ENCODE measurements at places on chromosomes 11 and 22. TPM values are rescaled to one million over a fixed set of nuclear protein-coding genes. Genes with fewer than 3 reads are reported as not detected.
A peak's percentile ranks its signal among the peaks of the same experiment; 100 is the strongest.

GAL3ST1 gene
- total RNA-seq: 1.2 TPM

FREY1 gene
- total RNA-seq: 1.7 TPM

LRRC4C gene
- total RNA-seq: 1.1 TPM

SOX10 gene
- 18.6 TPM for total RNA-seq

TEX54 gene
- not detected for total RNA-seq

TRIM48 gene
- total RNA-seq: not detected

NRGN gene
- not detected for total RNA-seq

PHRF1 gene
- total RNA-seq: 46.7 TPM

MS4A14 gene
- total RNA-seq: not detected

LRRC32 gene
- total RNA-seq: 14.9 TPM

ARFGAP3 gene
- 26.7 TPM for total RNA-seq

FAM180B gene
- 1.7 TPM for total RNA-seq

TTC36 gene
- not detected for total RNA-seq

OVOL1 gene
- 177 TPM for total RNA-seq

DNA sequence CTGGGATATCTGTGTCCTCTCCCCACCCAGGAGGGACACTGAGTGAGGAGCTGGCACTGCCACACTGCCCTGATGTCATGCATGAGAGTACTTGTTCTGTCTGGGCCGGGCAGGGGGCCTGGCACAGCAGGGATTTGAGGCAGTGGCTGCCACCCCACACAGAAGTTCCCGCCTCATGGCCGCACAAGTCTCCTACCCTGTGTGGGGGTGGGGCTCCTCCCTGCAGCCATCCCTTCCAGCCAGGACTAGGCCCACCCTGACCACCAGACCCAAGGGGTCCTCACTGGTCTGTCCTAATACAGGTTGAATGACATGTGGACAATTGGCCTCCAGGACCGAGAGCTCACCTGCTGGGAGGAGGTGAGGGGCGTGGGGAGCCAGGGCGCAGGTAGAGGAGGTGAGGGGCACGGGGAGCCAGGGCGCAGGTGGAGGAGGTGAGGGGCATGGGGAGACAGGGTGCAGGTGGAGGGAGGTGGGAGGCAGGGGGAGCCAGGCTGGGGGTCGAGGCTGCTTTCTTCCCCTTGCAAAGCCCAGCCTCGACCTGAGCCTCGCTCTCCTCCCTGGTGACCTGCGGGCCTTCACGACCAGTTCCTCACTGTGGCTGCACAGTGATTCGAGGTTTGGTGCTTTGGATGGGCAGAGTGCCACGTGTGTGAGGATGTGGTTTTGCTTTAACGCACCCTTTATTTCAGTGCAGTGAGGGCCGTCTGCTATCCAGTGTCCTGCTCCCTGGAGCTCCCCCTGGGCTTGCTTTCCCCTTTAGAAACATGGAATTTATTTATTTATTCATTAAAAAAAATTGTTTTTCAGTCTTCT, 7.4 kb downstream of the LZTR1 start:
- DNase-seq: peak; percentile 59

- DNase-seq: no peak
Measured at GRCh38 chr22:49077036-49077393, 750.7 kb downstream of the BRD1 start.

- DNase-seq: no peak
Measured at GRCh38 chr11:111454561-111455192, 57.5 kb downstream of the BTG4 start.

GRCh38 chr22:46250783-46251125, 661 bp upstream of the CDPF1 start:
- no peak for DNase-seq

- DNase-seq: no peak
Measured at GRCh38 chr11:71500601-71501021, 26.5 kb upstream of the KRTAP5-7 start.

GRCh38 chr11:34468209-34468841, 29.6 kb downstream of the CAT start:
- no peak for DNase-seq

- DNase-seq: no peak
Measured at GRCh38 chr11:119307219-119307618, 9.7 kb downstream of the MCAM start.

GRCh38 chr22:38109371-38110001, 998 bp downstream of the BAIAP2L2 start:
- no peak for DNase-seq

GRCh38 chr11:83070731-83071566, 748 bp downstream of the RAB30 start:
- DNase-seq: no peak

- no peak for DNase-seq
Measured at GRCh38 chr11:12238420-12238819, 128.0 kb downstream of the MICAL2 start.

- DNase-seq: no peak
Measured at GRCh38 chr11:7844521-7844920, 47.8 kb upstream of the OR5P2 start.

DNA sequence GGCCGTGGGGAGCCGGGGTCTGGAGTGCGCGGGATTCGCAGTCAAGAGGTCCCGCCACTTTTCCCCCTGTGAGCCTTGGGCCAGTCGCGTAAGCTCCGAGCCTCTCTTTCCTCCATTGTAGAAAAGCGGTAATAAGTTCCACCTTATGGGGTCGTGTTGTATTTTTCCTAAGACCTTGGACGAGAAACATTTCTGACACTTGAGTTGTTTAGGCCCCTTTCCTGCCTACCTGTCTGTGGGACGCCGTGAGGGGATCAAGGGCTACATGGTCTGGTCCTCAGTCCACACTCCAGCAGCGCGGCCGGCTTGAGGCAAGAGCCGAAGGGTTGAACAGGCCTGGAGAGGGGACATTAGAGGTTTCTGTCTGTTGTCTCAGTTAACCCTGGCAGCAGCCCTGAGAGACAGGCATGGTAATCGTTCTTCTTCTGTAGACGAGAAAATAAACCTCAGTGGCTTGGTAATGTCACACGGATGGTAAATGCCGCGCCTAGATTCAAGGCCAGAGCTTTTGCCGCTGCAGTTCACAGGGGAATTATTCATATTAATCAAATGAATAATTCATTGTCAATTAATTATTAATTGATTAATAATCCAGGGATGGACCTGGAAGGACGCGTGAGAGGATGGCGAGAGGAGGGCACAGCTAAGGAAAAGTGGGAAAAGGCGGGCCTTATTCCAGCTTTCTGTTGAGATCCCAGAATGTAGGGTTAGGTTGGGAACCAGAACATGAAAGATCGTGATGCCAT, 545 bp downstream of the FEN1 start:
- DNase-seq: no peak

DNA sequence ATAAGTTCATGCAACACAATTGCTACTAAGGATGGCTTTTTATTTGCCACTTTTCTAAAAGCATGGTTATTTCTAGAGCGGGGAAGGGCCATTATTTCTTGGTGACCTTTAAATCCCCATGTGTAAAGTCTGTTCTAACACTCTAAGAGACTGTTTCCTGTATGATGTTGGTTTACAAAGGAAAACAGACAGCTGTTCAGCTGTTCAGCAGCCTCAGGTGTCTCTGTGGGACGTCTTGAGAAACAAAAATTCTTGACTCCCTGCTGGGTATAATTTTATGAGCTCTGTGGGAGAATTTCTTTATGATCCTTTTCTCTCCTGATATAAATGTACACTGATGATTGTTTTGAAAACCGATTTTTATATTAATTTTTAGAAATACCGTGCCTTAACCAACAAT, 13.9 kb downstream of the MUC15 start:
- DNase-seq: no peak

DNA sequence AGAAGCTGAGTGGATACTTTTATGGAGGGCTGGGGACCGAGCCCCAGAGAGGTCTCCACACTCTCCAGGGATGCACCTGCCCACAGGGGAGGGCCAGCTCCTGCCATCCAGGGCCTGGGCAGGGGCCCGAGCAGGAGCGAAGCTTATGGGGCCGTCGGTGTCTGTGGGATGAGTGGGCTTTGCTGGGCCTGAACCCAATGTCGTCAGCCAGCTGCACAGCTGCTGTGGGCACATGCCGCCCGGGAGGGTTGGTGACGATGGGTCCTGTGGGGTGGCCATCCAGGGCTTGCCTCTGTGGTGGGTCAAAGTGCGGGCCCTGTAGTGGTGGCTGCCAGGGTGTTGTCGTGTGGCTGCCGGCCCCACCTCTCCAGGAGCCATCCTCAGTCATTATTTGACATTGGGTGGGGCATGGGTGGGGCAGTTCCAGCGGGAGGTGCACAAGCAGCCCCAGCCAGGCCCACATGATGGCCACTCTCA, 447.1 kb downstream of the TBC1D22A start:
- DNase-seq: peak; percentile 70

GRCh38 chr11:11477695-11478420, 124.8 kb upstream of the CSNK2A3 start:
- DNase-seq: no peak

- no peak for DNase-seq
Measured at GRCh38 chr11:111334532-111335502, 36.5 kb downstream of the POU2AF3 start.

DNA sequence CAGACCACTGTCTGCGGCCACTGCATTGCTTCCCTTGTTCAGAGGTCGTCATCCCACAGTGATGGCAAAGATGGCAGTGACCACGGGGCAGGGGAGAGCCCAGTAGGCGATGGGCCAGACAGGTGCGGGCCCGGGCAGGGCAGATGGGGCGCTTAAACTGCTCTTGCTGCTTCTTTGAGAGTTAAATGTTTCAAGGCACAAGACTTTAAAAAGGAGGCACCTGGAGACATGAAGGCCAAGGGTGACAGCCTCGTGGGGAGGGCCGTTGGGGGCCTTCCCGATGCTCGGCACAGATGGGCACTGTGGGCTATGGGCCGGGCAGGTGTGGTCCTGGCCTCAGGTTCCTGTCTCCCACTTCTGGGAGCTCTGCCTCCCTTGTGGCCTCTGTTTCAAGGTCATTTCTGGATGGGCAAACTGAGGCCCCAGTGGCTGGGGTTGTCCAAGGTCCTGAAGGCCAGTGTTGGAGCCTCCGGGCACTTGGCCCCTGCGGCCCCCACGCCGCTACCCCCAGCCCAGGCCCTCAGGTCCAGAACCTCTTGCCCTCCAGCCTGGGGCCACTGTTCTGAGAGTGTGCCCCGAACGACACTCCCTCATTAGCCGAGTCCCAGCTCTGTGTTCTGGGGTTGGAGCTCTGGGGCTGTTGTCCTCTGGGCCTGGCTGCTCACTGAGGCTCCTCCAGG, 16.9 kb upstream of the CCDC188 start:
- DNase-seq: no peak

GRCh38 chr11:95175818-95176380, 55.1 kb downstream of the SESN3 start:
- DNase-seq: no peak

DNA sequence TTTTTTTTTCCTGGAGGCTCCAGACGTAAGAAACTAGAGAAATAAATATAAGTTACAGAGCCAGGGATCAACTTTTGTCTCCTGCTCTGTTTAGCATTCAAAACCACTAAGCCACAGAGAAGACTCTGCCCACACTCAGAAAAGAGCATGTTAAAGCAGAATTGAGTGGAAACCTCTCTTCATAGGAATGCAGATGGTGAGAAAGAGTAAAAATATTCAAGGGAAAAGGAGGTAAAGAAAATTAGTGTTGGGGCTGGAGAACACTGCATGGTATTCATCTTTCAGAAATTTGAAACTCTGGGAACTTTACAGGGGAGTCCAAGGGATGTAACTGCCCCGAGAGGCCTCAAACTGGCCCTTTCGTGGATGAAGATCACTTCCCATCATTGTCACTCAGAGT, 65.1 kb downstream of the CLMP start:
- no peak for DNase-seq

DNA sequence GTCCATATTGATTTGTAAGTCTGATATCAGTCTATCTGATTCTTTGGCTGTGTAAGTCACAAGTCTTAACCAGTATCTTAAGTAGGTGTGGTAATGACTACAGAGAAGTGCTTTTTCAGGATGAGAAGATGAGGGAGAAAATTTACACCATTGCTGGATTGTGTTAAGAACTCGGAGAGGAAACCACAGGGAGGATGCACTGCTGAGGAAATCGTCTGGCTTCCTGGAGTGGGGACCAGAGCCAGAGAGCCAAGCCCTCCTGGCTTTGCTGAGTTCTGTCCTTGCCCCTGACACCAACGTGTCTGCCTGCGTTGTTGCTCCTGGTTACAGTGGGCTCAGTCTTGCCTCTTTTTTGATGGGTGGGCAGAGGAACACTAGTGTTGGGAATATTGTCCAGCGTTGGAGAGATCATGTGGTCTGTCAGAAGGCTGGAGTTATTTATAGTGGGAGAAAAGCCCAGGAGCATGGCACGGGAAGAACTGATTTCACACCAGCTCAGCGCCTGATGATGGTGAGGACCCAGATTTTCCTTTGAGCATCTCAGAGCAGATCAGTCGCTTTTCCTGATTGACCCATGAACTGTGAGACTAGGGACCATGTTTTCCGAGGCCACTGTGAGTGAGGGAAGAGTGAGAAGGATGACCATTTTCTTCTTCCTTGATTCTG, 29.6 kb downstream of the MARK2 start:
- DNase-seq: no peak

DNA sequence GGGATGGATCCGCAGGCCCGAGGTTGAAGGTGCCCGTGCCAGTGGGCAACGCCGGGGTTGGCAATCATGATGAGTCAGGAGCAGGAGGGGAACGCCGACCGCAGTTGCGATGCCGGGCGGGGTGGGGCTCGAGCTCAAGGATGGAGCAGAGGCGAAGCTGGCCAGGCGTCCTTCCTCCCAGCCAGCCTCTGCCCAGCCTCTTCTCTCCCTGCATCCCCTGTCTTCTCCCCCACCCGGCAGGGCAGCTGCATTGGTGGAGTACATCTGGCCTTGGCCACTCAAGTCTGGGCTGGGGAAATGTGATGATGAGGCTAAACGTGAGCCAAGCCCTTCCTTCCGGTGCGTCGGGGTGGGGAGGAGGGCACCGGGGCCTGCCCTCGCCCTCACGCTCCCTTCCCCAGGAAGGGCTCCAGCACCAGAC, 3.9 kb downstream of the IFITM10 start:
- peak; percentile 85 for DNase-seq

GRCh38 chr22:33707581-33707980, 212.7 kb downstream of the LARGE1 start:
- no peak for DNase-seq

All from suprapubic skin (tissue), 4 donors.